ENCODE measurements at places on chromosomes 11 and 22.

GRCh38 chr22:36277482-36278291 is 24.8 kb downstream of the APOL1 start:
- DNase-seq, result peak; percentile 55

DNA sequence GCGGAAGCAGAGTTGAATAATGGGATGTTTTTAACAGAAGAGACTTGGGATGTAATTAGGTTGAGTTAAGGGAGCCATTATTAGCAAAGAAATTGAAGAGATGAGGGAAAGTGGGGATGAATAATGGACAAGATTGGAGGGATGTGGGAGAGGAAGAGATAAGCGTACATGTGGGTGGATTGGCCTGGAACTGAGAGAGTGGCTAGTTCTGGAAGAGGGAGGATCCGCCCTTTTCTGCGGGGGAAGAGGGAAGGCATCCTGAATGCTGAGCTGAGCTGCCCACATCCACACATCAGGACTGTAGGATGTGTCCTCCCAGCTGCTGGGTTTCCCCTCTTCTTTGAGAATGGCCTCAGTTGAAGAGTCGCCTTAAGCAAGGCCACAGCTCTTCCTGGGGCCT is 68.3 kb upstream of the CADM1 start:
- no peak for DNase-seq

- peak; percentile 27 for DNase-seq
Measured at GRCh38 chr22:38284042-38284402, 11.2 kb upstream of the TMEM184B start.

DNA sequence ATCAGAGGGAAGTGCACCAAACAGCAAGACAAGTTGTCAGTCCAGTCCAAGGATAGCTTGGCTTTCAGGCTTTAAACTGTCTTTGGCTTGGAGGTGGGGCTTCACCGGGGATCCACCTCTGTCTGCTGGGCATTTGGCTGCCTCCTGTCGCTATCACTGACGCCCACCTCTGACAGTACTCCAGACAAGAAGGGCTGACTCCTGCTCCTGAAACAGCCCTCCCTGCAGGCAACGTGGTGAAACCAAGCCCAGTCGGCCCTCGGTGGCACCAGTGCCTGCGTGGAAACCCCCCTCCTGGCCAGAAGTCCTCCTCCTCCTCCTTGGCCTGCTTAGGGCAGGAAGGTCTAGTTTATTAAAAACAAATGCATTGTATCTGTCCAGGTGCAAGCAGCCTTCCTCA is 16.9 kb downstream of the DHCR7 start:
- no peak for DNase-seq

DNA sequence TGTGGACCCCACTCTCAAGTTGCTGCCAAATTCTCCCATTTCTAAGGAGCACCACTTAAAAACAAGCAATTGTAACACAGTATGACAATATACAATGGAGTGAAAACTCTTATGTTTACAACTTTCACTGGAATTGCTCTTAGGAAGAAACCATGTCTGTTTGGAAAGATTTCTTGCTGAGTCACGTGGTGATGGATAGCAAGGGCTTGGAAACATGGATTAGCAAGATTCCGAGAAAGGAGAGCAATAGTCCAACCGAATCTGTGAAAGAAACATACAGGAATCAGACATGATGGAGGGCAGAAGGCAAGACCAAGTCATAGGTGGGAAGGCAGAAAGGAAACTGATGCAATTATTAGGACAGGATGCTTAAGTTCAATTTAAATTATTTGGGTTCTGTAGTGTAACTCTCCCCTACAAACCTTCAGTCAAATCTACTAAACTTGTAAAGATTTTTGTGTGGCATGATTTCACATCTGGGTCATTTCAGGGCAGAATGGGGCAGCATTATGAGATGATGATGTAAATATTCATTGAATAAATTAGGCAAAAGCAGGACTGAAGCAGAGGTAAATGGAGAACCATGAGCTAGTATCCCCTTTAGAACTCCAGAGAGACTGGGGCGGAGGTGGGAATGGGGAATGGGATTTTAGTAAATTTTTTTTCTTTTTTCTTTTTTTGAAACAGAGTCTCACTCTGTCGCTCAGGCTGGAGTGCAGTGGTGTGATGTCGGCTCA is 27.8 kb upstream of the THY1 start:
- DNase-seq, result no peak

DNA sequence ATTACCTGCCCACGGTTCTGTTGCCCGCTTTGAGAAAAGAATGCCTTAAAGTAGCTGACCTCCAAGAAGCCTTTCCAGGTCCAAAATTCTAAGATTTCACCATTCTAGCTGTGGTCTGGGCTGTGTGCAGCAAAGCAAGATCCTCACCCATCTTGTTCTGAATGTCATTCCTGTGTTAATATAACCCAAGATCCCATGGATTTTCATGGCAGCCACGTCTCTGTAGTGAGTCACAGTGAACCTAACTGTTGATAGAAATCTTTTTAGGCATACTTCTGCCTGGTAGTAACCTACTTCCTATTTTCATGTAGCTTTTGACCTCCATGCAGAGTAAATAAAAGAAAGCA is 210.0 kb downstream of the NAV2 start:
- no peak for DNase-seq

Data from HCEC 1CT (cell line).